ENCODE measurements at places on chromosomes 3 and 15.

GRCh38 chr15:70092464-70093027 lies 5.2 kb downstream of the TLE3 start:
- DNase-seq: no peak

DNA sequence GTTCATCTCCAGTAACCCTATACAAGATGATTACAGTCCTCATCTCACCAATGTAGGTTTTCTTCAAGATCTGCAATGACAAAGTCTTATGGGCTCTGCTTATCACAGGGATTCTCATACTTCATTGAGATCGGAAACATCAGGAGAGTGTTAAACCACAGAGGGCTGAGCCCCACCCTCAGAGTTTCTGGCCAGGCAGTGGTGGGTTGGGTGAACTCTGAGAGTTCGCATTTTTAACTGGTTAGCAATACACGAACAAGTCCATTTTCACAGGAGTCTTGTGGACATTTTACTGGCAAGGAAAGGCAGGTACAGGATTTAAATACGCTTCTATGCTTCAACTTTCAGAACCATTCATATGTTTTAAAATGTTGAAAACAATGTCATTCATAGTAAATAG lies 366.7 kb upstream of the ROBO2 start:
- DNase-seq: no peak

- peak; percentile 87 for DNase-seq
These were observed 39.7 kb downstream of the NBEAL2 start for GRCh38 chr3:47019201-47019600.

DNA sequence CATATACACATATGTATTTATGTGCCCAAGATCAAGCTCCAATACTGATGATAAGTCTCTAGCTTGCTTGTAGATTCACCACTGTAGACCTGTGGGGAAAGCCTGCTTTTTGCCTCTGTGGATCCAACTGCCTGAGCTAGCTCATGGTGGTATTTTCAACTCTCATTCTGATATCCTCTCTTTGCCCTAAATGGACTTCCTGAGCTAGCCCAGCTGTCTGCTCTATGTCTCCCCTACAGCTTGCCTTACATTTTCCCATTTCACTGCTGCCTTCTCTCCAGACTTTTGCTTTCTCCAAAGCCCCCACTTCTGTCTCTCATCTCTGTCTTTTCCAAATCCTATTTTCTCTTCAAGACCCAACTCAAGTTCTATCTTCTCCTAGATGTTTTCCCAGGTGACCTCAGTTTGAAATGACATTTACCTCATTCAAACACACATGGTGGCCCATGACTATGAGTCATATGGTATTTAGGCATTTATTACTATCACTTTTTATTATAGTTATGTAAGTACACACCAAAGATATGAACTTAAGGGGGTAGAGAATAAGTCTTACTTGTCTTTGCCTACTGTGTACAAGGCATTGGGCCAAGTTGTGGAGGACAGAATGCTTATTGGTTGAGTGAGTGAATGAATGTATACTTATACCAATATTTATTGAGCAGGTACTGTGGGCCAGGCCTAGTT lies 191.7 kb downstream of the NR1D2 start:
- no peak for DNase-seq

- no peak for DNase-seq
These were observed 5.0 kb downstream of the MYO5A start for GRCh38 chr15:52523647-52524046.

- peak; percentile 26 for DNase-seq
These were observed 459.4 kb downstream of the GBE1 start for GRCh38 chr3:81302045-81302444.

- DNase-seq: no peak
These were observed 219.5 kb downstream of the SV2B start for GRCh38 chr15:91319371-91320059.
